Testis (tissue), 5 donors: ENCODE measurements at places on chromosomes 7 and 10. TPM values are rescaled to one million over a fixed set of nuclear protein-coding genes. Genes with fewer than 3 reads are reported as not detected.
A peak's percentile ranks its signal among the peaks of the same experiment; 100 is the strongest.

- H3K4me1 ChIP-seq = no peaks in the 10 kb centered on the region
- H3K4me3 ChIP-seq = no peak overlapping the region
- DNase-seq = no peak
- no peak overlapping the region for H3K27ac ChIP-seq
- no peaks in the 10 kb centered on the region for H3K36me3 ChIP-seq
Measured at GRCh38 chr7:53428045-53428444, 392.6 kb downstream of the POM121L12 start.

DNA sequence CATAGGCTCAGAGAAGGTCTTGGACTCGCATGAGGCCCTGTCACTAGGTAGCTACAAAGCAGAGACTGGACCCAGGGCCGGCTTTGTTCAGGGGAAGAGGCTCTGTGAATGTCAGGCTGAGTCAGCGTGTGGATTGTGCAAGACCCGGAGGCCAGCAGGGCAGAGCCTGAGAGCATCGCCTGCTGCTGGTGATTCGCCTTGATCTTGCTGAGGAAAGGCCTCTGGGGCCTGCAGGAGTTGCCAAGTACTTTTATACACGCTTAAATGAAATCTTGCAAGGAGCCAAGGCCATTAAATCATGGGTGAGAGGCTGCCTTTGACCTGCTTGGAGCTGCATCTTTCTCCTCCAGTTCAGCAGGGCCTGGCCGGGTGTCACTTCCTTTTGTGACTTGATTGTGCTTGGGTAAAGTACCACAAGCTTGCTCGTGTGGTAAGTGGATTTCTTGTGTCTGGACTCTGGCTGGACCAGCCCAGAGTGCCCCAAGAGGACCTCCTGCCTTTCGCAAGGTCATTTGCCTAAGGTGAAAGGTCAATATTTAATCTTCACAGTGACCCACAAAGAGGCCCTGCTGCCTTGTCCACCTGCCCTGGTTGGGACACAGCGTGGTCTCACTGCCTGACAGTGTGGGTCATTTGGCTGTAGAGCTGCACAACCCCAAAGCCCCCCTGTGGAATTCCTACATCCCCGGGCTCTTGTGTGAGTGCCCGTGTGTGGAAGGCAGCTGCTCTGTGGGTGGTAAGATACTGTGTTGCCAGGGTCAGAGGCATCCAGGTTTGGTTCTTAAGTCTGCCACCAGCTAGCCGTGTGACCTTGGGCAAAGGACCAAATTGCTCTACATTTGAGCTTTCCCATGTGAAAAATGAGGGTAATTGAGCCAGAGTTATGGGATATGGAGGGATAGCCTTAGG, 38.6 kb upstream of the SH2D4B start:
- H3K4me1 ChIP-seq = peaks cover 66% of the 10 kb centered on the region

- no peaks in the 10 kb centered on the region for H3K36me3 ChIP-seq
- H3K4me3 ChIP-seq = no peak overlapping the region
- peaks cover 16% of the 10 kb centered on the region for H3K4me1 ChIP-seq
- DNase-seq = no peak
Measured at GRCh38 chr7:105654095-105654686, 72.9 kb upstream of the EFCAB10 start.

GRCh38 chr7:99618726-99619125, 2.0 kb downstream of the ZSCAN25 start:
- H3K27ac ChIP-seq = no peak overlapping the region
- peaks cover 12% of the 10 kb centered on the region for H3K4me1 ChIP-seq
- no peak overlapping the region for H3K4me3 ChIP-seq
- no peaks in the 10 kb centered on the region for H3K27me3 ChIP-seq

Gene PITX3
- 0.69 TPM for polyA plus RNA-seq

DNA sequence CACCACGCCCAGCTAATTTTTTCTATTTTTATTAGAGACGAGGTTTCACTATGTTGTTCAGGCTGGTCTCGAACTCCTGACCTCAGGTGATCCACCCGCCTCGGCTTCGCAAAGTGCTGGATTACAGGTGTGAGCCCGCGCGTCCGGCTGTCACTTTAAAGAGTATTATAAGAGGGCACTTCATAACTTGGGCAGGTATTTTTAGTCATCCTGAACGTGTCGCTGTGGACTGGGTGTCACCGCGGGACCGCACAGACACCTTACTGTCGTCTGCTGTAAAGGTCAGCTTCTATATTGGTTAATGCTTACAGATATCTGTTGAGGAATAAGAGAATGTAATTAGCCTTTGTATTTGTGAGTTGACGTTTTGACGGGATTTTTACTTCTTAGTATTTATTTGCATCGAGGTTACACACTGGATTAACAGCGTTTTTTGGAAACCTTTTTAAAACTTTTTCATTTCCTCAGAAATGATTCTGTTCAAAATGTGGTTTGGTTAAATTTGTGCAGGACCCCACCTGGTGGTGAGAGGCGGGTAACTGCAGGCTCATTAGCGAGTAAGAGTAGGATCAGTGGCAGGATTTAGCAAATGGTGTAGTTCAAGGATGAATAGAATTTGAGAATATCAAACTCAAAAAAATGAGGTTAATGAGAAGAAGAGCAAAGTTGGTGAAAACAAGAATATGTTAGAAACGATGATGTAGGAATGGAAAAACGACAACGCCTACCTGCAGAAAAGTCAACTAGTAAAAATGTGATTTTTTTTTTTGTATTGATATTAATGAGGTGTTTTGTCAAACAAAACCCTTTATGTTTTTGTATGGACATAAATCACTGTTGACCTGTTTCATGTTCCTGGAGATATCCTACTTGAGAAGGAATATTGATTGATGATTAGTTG, 3.2 kb downstream of the DNAJB6 start:
- peaks cover 9% of the 10 kb centered on the region for H3K4me1 ChIP-seq
- H3K27ac ChIP-seq = no peak overlapping the region
- H3K36me3 ChIP-seq = no peaks in the 10 kb centered on the region
- H3K4me3 ChIP-seq = no peak overlapping the region

DNA sequence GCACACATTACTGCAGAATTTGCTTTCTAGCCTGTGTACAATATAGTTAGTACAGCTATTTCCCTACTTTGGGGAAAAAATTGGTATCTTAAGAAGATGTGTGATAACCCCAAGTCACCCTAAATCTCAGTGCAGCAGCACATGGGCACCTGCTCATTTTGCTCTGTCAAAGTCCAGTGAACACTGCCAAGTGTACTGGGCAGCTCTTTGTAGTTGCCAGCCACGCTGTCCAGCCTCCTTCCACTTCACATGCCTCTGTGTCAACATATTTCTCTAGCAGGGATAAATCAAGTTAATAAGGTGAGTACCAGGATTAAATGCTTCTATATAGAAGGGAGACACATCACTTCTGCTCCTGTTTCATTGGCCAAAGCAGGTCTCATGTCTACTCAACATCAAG, 87.1 kb upstream of the CDC14C start:
- H3K27ac ChIP-seq = no peak overlapping the region
- H3K36me3 ChIP-seq = no peaks in the 10 kb centered on the region
- no peak for DNase-seq
- H3K4me3 ChIP-seq = no peak overlapping the region

DNA sequence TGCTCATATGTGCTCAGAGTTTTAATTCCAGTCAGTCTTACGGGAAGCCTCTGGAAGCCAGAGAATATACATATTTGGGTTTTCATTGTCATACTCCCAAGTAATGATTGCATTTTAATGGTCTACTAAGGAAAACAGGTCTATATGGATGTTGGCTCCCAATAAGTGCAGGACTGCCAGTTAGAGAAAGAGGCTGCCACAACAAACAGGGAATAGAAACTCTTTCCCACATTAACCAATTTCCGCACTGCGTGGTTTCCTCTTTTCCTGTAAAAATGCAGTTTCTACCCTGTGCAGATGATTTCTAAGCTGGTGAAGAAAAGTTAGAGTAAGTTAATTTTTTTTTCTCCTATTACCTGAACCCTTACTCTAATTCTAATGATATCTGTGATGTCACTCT, 78.2 kb downstream of the CCSER2 start:
- H3K4me1 ChIP-seq = no peaks in the 10 kb centered on the region
- no peak overlapping the region for H3K27ac ChIP-seq
- no peak for DNase-seq
- H3K4me3 ChIP-seq = no peak overlapping the region

- peak; percentile 77 for DNase-seq
- no peaks in the 10 kb centered on the region for H3K36me3 ChIP-seq
- no peaks in the 10 kb centered on the region for H3K27me3 ChIP-seq
Measured at GRCh38 chr7:85185424-85186082, 1.3 kb downstream of the SEMA3D start.

DNA sequence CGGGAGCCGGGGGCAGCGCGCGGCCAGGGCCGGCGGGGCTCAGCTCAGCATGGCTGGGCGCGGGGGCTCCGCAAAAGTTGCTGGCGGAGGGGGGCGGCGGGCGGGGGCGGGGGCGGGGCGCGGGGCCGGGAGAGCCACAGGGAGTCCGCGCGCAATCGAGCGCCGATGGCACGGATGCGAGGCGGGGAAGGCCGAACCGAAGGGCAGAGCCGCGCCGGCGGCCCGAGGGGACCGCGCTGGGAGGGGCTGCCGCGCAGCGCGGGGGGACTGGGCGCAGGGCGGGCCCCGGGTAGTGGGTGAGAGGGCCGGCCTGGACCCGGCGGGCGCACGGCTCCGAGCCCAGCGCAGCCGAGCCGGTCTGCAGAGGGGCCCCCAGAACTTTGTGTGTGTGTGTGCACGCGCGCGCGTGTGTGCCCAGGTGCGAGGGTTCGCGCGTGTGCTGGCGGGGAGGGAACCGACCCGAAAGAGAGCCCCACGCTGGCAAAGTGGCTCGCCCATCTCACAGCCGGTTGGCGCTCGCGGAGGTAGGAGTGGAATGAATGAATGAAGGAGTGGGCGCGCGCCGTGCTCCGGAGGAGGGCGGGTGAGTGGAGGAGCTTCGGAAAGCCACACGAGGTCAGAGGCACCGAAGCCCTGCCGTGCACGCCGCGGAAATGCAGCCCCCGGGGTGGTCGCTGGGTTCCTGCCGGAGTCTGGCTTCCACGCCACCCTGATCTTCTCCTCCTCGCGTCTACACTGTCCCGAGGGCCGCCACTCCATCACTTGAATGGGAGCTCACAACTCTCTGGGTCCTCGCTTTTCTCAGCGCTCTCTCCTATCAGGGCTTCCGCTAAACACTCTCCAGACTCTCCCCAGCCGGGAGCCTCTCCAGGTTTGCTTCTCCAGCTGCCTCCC, at the start of gene HIPK2:
TSS of gene HIPK2 (minus strand) at position 51 of the 894 bp plus-strand sequence. CDS start 375 bp downstream, outside the sequence.
- peak within 1 kb of the TSS; percentile 95 for H3K27ac ChIP-seq
- DNase-seq = peak; percentile 87
- peak within 1 kb of the TSS; percentile 76 for H3K4me3 ChIP-seq
- H3K36me3 ChIP-seq = no peaks in the 10 kb centered on the region

Gene POT1
- 28.9 TPM for polyA plus RNA-seq

DNA sequence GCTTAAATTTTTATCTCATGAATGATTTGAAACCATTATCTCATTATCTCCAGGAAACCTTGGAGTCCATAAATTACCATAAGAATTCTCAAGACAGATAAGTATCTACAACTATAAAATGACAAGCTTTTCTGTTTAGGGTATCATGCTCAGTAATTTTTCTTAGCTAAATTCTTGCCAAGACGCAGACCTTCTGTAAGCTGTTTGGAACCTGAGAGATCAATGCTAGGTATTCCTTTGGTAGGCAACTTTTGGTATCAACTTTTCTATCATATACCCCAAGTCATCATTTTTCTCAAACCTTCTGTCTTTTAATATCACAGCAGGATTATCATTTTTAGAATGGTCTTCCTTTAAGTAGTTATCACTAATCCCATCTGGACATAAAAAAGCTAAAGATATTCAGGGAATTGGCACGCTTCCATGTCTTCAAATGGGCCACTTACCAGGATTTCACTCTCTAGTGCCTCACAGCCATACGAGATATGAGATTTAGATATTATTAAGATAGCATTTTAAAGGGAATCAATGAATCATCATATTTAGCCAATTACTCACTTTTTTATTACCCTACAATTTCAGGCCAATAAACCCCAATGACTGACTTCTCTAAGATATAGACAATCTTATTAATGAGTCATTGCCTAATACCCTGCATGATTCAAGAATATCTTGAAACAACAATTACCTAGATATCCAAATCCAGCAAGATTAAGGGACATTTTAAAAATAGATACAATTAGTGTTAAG, 544.1 kb downstream of the HTR7 start:
- H3K4me3 ChIP-seq = no peak overlapping the region
- H3K4me1 ChIP-seq = no peaks in the 10 kb centered on the region
- H3K27ac ChIP-seq = no peak overlapping the region
- DNase-seq = no peak
- no peaks in the 10 kb centered on the region for H3K36me3 ChIP-seq
- H3K27me3 ChIP-seq = no peaks in the 10 kb centered on the region
